ENCODE measurements at places on chromosomes 7 and 10. TPM values are rescaled to one million over a fixed set of nuclear protein-coding genes. Genes with fewer than 3 reads are reported as not detected.

DNA sequence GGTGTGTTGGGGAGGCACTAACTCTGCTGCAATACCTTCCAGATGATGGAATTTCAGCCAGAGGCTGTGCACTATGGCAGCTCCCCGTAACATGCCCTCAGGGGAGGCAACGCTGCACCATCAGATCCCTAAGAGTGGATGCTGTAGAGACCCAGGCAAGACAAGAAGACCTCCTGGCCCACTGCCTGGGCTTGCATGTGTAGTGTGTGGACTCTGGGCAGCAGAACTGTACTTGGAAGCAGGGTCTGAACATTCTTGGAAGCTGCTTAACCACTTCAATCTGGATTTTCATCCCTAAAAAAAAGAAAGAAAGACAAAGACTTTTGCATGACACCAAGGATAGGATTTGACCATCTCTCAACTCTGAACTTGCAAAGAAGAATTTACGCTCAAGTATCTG lies 297.5 kb upstream of the NRP1 start:
- no peaks in the 10 kb centered on the region for H3K27me3 ChIP-seq
- DNase-seq = no peak
- no peak overlapping the region for H3K27ac ChIP-seq
- no peaks in the 10 kb centered on the region for H3K4me1 ChIP-seq
- H3K4me3 ChIP-seq = no peak overlapping the region

DNA sequence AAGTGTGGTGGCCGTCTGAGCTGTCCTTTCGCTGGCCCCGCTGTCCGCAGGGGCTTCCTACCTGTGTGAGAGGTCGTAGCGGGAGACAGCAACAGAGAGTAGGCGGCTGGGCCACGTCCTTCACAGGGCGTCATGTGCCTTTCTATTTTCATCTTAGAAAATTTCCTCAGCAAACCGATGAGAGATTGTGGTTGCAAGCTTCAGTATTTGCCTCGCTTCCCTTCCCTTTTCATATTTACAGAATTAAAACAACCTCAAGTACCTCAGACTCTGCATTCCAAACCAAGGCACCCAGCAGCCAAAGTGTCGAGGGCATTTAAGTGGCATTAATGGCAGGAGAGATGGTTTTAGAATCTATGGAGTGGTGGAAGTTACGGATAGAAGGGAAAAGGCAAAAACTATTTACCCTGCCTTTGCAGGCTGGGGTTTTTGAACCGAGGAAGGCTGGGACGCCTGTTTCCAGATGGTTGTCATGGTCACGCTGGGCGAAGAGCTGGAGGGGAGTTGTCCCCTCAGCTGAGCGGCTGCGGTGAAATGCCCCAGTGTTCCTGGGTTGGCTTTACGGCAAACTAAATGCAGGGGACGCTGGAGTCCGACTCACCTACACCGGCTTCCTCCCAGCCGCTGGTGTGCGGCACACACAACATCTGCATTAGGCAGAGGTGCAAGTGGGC lies 41.9 kb downstream of the WIPI2 start:
- peaks cover 20% of the 10 kb centered on the region for H3K36me3 ChIP-seq
- H3K27me3 ChIP-seq = no peaks in the 10 kb centered on the region
- no peak overlapping the region for H3K4me3 ChIP-seq
- H3K27ac ChIP-seq = no peak overlapping the region

GRCh38 chr10:5450605-5451384 lies 38.4 kb downstream of the NET1 start:
- no peak overlapping the region for H3K27ac ChIP-seq
- no peak for DNase-seq
- peaks cover 44% of the 10 kb centered on the region for H3K36me3 ChIP-seq
- no peak overlapping the region for H3K4me3 ChIP-seq

GRCh38 chr7:130529417-130529816 lies 37.5 kb downstream of the MEST start:
- no peaks in the 10 kb centered on the region for H3K36me3 ChIP-seq
- DNase-seq = no peak
- H3K4me3 ChIP-seq = no peak overlapping the region
- H3K27ac ChIP-seq = no peak overlapping the region

DNA sequence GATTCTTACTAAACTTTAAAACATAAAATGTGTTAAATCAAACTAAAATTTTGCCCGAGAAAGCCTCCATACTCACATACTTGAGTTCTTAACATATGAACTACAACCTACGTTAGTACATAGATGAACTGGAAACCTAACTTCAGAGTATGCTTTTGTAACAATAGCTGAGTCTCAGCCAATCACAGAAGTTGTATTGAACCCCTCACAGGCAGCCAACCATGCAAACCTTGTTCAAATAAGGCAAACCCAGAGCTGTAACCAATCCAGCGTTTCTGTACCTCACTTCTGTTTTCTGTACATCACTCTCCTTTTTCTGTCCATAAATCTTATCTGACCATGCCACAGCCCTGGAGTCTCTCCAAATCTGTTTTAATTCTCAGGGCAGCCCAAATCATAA lies 157.3 kb upstream of the COL1A2 start:
- H3K27me3 ChIP-seq = no peaks in the 10 kb centered on the region
- H3K4me3 ChIP-seq = no peak overlapping the region
- no peak overlapping the region for H3K27ac ChIP-seq
- H3K36me3 ChIP-seq = no peaks in the 10 kb centered on the region
- H3K4me1 ChIP-seq = peaks cover 23% of the 10 kb centered on the region

DNA sequence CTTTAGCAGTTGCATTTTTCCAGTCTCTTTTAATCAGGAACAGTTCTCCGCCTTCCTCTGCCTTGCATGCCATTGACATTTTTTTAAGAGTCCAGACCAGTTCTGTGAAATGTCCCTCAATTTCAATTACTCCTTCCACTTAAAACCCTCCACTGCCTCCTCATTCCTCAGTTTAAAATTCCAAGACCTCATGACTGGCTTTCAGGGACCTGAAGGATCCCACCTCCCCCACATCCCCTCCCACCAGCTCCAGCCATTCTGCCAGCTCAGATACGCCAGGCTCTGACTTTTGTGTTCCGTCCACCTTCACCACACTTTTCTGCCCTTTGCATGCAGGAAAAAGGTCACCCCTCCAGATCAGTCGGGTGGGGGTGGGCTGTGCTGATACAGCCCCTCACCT lies 8.7 kb downstream of the TNRC18 start:
- H3K4me1 ChIP-seq = peaks cover 17% of the 10 kb centered on the region
- H3K27me3 ChIP-seq = no peaks in the 10 kb centered on the region
- no peak for DNase-seq
- no peak overlapping the region for H3K4me3 ChIP-seq
- H3K36me3 ChIP-seq = peaks cover 6% of the 10 kb centered on the region

DNA sequence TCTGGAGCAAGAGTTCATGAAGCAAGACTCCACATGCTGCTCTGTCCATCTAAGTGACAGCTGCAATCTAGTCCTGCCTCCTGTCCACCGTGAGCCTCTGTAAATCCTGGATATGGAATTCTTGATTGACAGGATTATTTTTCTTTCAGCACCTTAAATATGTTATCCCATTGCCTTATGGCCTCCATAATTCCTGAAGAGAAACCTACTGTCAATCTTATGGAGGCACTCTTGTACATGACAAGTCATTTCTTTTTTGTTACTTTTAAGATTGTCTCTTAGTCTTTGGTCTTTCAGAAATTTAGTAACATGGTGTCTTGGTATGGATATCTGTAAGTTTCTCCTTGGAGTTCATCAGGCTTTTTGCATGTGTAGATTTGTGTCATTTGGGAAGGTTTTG lies 82.8 kb downstream of the NPSR1 start:
- no peak for DNase-seq
- H3K36me3 ChIP-seq = no peaks in the 10 kb centered on the region
- no peak overlapping the region for H3K27ac ChIP-seq
- no peak overlapping the region for H3K4me3 ChIP-seq

GRCh38 chr10:99540657-99541531 lies 8.2 kb downstream of the NKX2-3 start:
- H3K4me1 ChIP-seq = peaks cover 7% of the 10 kb centered on the region
- DNase-seq = no peak
- H3K27me3 ChIP-seq = peaks cover 82% of the 10 kb centered on the region
- peak overlapping the region; percentile 42 for H3K4me3 ChIP-seq

DNA sequence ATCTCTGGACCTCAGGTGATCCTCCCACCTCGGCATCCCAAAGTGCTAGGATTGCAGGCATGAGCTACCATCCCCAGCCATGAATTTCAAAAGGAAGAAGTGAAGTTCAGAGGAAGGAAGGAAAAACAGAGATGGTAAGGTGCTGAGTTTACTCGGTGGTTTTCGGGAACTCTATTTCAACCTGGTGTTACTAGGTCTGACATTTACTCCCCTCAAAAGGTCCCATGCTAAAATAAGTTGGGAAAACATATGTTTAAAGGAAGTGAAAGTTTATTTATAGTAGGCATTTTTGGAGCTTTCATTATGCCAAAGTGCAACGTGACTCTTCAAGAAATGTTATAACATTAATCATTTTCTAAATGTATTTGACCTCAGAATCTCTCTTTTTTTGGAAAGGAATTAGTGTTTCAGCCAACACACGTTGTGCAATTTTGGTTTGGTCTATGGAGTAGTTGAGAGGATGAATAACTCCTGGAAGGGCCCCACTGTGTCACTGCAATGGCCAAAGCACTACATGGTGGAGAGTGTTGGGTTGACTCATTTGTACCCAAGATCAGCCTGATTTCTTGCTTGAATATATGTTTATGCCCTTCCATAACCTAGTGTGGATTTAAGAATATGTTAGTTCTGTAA lies 114.7 kb upstream of the FAM171A1 start:
- no peaks in the 10 kb centered on the region for H3K36me3 ChIP-seq
- no peaks in the 10 kb centered on the region for H3K4me1 ChIP-seq

DNA sequence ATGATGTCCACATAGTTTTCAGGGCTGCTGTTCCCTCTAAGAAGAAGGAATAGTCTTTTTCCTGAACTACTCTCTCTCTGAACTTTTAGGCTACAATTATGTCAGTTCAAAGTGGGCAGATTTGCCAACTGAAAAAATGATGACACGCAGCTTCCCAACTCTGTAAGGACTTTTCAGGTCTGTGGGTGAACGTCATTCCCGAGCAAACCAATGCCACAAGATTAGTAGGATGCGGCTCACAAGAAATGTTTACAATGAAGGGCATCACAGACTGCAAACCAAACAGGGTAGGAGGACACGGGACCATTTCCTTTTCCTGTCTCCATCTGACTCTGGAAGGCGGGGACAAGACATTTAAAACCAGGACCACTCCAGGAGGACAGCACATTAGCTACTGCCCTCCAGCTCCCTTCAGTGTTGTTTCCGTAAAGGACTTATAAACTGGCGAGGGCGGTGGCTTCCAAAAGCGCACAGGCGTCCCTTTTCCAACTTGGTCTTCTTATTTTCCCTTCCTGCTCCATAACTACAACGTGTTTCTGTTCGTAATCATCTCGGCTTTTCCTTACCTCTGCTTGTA lies 539 bp upstream of the MKLN1 start:
- H3K4me1 ChIP-seq = peaks cover 17% of the 10 kb centered on the region
- peak overlapping the region; percentile 75 for H3K4me3 ChIP-seq
- peak; percentile 57 for DNase-seq
- H3K27ac ChIP-seq = peak overlapping the region; percentile 99
- no peaks in the 10 kb centered on the region for H3K36me3 ChIP-seq

GRCh38 chr7:144528536-144529045 lies 125.1 kb upstream of the NOBOX start:
- H3K27me3 ChIP-seq = no peaks in the 10 kb centered on the region
- no peak overlapping the region for H3K27ac ChIP-seq
- no peaks in the 10 kb centered on the region for H3K36me3 ChIP-seq

DNA sequence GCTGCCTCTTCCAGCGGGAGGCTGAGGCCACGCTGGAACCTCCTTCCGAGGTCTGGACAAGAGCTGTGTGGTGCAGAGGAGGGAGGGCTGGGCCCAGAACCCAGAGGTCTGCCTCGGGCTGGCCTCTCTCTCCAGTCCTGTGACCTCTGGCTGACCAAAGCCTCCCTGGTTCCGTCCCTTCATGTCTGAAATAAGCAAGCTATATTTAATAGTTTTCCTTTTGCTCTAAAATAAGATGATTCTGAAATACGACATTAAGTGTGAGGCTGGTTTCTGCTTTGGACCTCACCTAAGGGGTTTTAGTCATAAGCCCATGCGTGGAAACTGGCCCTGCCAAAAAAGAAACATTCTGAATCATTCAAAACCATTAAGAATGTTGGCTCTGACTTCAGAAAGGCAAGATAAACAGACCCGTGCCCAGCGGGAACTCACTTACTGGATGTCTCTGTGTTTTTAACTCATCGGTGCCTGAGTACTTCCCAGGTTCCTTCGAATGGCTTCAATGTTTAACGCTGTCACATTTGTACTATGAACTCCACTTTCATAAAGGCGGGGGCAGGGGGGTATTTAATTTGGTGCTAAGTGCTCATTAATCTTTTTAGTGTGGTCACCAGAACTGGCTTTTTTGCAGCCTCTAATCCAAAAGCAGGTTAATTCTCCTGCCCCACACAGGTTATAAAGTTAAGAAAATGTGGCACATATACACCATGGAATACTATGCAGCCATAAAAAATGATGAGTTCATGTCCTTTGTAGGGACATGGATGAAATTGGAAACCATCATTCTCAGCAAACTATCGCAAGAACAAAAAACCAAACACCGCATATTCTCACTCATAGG lies 157.5 kb upstream of the KLF14 start:
- peaks cover 73% of the 10 kb centered on the region for H3K36me3 ChIP-seq
- H3K4me3 ChIP-seq = no peak overlapping the region
- DNase-seq = peak; percentile 84
- peaks cover 87% of the 10 kb centered on the region for H3K4me1 ChIP-seq
- peak overlapping the region; percentile 74 for H3K27ac ChIP-seq

- H3K4me3 ChIP-seq = no peak overlapping the region
- H3K27ac ChIP-seq = no peak overlapping the region
- H3K4me1 ChIP-seq = peaks cover 16% of the 10 kb centered on the region
- no peak for DNase-seq
These were observed 69.4 kb downstream of the FAM53B start for GRCh38 chr10:124674768-124675222.

DNA sequence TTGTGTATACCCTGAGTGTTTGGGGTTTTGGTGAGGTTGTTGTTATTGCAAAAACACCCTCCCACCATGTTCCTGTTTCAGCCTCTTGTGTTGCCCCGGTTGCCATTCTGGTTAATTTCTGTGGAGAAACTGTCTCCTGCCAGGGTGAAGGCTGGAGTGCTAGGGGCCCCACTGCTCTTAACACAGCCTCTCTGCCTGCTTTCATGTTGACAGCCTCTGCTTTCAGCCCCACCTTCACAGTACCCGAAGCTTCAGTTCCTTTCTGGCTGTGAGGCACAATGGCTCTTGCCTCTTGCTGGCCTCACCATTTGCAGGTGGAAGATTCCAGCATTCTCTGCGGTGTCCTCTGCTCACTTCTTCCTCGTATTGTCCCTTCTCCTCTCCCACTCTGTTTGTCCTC lies 19.2 kb downstream of the SLC18A2 start:
- H3K36me3 ChIP-seq = no peaks in the 10 kb centered on the region
- no peak for DNase-seq
- no peak overlapping the region for H3K4me3 ChIP-seq
- no peaks in the 10 kb centered on the region for H3K27me3 ChIP-seq
- H3K27ac ChIP-seq = no peak overlapping the region

GRCh38 chr10:89002226-89002978 lies 11.8 kb downstream of the FAS start:
- DNase-seq = no peak
- H3K36me3 ChIP-seq = peaks cover 26% of the 10 kb centered on the region
- H3K4me1 ChIP-seq = peaks cover 30% of the 10 kb centered on the region
- no peak overlapping the region for H3K4me3 ChIP-seq
- no peak overlapping the region for H3K27ac ChIP-seq

VSTM2A gene
- total RNA-seq = not detected

MKX gene
- not detected for total RNA-seq

C10orf53 gene
- total RNA-seq = not detected

PTPRE gene
- total RNA-seq = 11.6 TPM

CYP51A1 gene
- 150 TPM for total RNA-seq

AUTS2 gene
- total RNA-seq = 44.3 TPM

SFRP4 gene
- total RNA-seq = not detected

GIMAP4 gene
- not detected for total RNA-seq

ZNF804B gene
- not detected for total RNA-seq
